IMR-90 (cell line): ENCODE measurements at places on chromosomes 12 and 14.

DNA sequence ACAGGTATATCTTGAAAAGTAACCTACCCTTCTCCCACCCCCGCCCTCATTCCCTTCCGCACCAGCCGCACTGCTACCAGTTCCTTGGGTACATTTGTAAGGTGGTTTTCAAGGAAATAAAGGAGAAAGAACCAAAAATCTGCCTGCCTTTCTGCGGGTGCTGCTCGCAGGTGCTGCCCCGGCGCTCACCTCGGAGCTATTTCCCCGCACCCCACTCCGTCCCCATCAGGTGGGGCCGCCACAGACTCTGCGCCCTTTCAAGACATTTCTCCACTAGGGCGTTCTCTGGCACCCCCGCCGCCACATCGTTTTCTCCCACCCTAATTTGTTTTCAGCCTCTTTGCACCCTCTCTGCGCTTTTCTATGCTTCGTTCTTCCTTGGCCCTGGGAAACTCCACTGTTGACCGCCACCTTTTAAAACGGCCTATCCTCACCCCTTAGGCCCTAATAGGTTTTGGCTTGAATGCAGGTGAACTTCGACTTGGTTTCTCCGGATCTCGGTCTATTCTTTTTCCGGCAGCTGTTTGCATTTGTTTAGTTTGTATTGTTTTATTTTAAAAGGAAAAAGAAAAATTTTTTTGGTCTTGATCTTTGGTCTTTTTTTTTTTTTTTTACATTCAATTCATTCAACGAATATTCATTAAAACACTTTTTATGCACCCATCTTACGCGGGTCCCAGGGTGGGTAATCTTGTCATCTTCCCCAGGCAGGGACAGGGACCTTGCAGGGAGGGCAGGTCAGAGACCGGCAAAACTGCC is 3.0 kb downstream of the VSX2 start:
- no peak for DNase-seq

DNA sequence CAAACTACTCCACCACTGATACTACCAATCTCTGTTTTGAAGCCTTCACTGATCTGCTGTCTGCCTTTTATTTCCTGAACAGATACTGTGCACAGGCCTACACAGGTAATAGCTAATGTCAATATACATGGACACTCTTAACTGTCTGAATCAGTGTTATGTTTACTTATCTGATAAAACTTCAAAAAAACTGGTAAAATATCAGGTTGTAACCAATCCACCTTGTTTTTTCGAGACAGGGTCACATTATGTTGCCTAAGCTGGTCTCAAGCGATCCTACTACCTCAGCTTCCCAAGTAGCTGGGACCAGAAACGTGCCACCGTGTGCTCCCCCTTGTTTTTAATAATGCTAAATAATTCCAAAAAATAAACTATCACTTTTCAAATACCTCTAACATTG is 43.5 kb downstream of the HECTD1 start:
- no peak for DNase-seq

DNA sequence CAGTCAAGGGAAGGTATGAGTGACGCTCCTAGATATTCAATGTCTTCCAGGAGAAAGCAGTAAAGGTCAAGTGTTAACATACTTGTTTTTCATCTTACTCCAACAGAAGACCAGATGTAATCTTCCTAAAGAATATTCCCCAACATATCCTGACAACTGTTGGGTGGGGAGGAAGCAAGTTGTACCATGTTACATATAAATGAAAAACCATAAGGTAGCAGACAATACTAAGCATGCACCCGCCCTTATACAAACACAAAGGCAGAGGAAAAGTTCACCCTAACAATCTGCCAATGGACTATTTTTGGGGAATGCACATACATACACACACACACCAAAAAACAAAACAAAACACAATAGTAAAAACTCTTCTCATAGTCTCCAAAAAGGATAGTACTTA is 90.2 kb upstream of the FERMT2 start:
- DNase-seq, result no peak

GRCh38 chr12:96077081-96077480 is 41.7 kb upstream of the LTA4H start:
- no peak for DNase-seq

DNA sequence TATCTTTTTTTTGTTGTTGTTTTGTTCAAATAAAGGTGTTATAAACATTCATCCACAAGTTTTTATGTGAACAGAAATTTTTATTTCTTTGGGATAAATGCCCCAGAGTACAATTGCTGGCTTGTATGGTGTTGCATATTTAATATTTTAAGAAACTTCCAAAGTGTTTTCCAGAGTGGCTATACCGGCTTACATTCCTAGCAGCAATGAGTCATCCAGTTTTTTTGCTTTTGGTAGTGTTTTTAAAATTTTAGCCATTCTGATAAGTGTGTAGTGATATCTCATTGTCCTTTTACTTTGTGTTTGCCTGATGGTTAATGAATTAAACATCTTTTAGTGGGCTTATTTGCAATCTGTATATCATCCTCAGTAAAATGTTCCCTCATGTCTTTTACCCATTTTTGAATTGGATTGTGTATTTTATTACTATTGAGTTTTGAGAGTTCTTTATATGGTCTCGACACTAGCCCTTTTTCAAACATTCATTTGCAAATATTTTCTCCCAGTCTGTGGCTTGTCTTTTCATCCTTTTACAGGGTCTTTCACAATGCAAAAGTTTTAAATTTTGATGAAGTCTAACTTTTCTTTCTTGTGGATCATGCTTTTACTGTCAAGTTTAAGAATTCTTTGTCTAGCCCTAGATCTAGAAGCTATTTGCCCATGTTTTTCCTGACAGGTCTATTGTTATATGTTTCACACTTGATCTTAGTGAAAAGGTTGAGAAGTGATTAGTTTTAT is 29.5 kb downstream of the PPP4R4 start:
- DNase-seq, result no peak

GRCh38 chr12:19085090-19085489 is 44.4 kb upstream of the PLEKHA5 start:
- DNase-seq, result no peak
